NCI-H1694 treated with DMSO at 0.1 percent for 48 hours (cell line): ENCODE measurements at places on chromosomes 6 and 20.

DNA sequence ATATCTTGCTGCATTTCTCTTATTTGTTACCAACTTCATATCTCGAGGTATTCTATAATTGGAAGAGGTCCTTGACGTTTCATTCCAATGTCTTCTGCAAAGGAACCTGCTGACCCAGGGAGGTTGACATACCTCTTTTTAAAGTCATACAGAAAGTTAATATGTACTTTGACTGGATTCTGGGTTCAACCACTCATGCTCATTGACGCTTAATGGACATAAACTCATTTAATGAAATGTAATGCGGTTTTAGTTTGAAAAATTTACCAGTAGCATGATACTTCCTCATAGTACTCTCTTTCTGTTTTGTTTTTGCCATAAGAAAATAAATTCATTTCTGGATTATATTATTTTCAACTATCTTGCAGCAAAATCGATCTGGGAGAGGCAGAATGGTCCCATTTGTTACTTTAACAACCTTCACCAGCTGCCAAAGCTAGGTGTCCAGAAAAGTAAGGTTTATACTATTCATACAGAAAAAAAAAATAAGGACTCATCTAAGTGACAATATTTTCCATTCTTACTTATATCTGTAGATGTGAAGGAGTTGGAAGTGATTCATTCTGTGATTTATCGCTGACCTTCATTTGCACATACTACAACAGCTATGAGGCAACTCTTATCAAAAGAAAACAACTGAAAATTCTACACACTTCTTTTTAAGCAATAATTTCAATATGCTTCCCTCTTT is 101.6 kb downstream of the ATXN1 start:
- DNase-seq: no peak

DNA sequence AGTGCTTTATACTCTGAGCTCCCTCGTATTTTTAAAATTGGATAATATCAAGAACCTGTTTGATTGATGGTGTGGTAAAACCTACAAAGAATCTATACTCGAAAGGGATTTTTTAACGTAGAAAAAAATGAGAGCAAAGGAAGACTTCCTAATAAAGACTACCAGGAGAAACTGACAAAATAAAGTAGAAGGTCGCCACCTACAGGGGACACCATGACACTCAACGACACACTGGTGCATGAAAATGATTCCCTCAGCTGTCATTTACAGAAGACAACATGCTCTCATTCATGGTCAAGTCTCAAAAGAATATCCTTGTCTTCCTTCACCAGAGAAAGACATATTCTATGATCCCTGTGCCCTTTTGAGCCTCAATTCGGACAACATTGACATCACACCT is 10.1 kb upstream of the NHSL1 start:
- DNase-seq: peak; percentile 62

GRCh38 chr6:125082908-125083683 is 70.5 kb upstream of the TPD52L1 start:
- no peak for DNase-seq

- DNase-seq: no peak
Observed at GRCh38 chr20:7207186-7207798, 439.8 kb downstream of the BMP2 start.

DNA sequence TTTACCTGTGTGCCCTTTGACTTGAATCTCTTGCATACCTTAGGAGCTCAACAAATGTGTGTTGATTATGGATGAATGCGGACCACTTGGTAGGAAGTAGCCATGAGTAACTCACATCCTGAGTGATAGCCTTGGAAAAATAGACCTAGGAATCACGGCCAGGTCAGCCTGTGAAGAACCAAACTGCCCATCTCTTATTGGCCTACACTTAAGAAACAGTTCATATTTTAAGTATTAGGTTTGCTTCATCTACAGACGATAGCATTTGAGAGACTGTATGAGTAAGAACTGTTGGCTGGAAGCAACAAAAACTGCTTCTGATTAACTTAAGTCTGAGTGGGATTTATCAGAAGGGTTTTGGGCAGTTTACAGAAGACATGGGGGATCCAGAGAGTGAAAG is 320.1 kb upstream of the PRND start:
- no peak for DNase-seq

GRCh38 chr6:35687658-35688604 is 784 bp downstream of the FKBP5 start:
- no peak for DNase-seq

- peak; percentile 53 for DNase-seq
Observed at GRCh38 chr20:47784599-47785310, 526 bp downstream of the SULF2 start.

DNA sequence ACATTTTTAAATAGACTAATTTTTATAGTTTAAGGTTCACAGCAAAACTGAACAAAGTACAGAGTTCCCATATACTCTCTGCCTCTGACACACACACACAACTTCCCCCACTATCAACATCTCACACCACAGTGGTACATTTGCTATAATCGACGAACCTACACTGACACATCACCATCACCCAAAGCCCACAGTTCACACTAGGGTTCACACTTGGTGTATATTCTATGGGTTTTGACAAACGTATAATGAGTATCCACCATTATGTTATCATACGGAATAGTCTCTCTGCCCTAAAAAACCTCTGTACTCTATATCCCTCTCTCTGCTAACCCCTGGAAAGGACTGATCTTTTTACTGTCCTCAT is 15.6 kb downstream of the TMEM30A start:
- DNase-seq: no peak

- DNase-seq: no peak
Observed at GRCh38 chr20:51636123-51636522, 93.6 kb upstream of the NFATC2 start.

DNA sequence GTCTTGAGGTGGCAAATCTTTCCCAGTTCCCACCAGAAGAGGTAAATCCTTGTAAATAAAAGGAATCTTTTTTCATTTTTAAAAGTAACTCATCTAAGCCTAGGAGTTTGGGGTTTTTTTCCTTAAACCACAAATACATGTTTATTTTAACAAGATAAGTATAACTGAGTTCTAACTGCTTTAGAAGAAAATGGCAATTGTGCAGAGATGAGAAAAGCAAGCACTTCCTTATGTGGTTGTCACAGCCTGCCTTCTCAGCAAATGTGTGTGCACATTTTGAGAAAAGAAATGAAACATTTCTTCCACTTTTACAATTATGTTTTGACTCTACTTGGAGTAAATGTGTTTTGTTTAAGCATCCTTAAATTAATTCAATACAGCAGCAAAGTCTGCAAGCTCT is 17.7 kb downstream of the HCK start:
- DNase-seq: no peak

- DNase-seq: no peak
Observed at GRCh38 chr6:33843131-33844121, 39.6 kb upstream of the MLN start.

- no peak for DNase-seq
Observed at GRCh38 chr6:157089258-157089657, 234.1 kb downstream of the TMEM242 start.

GRCh38 chr20:63138855-63139341 is 77.0 kb downstream of the YTHDF1 start:
- no peak for DNase-seq

GRCh38 chr6:170545405-170545804 is 7.7 kb downstream of the PSMB1 start:
- DNase-seq: no peak

DNA sequence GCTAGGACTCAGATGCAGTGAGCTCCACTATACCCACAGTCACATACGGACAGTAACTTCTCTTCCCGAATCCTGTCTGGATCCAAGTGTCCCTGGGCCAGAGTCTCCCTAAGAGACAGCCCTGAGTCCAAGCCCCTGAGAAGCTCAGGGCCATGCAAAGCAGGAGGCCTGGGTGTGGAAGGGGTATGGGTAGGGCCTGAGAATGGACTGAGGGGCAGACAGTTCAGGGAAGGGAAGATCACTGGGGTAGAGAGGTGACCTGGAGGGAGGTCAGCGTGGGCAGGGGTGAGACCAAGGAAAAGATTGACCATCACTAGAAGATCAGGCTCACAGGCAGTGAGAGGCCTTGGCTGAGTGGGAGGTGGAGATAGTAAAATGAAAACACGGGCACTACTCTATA is 8.8 kb downstream of the RPS6KA2 start:
- DNase-seq: no peak

DNA sequence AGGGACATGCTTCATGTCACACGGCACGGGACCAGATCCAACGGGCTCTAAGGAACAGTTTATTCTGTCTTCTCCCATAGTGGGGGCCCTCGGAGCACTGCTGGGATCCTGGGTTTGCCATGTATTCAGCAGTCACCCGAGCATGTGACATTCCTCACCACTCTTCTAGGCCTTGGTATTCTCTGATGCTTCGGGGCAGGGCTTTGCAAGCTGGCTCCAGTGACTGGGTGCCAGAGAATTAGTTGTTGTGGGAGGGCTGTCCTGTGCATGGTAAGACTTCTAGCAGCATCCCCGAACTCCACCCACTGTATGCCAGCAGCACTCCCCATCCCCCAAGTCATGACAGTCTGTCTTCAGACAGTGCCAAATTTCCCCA is 5.4 kb downstream of the CCN5 start:
- DNase-seq: peak; percentile 56

DNA sequence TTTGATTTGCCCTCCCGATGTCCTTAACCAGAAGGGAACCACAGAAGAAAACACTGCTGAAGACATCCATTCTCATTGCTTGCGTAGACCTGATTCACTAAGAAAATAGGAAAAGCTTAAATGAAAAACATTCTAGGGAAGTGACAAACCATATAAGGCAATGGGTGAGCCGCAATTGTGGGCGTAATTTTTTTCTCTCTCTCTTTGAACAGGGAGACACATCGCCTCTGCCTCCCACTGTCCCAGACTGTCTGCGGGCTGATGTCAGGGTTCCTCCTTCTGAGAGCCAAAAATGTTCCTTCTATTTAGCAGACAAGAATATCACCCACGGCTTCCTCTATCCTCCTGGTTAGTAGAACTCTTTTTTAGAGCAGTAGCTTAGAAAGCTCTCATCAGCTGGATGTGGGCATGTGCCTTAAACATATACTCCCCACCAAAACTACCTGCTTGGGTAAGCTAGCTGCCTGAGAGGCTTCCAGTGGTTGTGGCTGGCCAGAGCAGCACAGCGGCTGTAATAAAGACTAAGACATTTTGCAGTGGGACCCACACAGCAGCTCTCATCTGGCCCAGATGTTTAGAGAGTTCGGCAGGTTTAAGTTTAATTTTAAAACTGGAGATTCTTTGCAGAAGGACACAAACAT is 22.7 kb upstream of the CTAGE9 start:
- DNase-seq: no peak

DNA sequence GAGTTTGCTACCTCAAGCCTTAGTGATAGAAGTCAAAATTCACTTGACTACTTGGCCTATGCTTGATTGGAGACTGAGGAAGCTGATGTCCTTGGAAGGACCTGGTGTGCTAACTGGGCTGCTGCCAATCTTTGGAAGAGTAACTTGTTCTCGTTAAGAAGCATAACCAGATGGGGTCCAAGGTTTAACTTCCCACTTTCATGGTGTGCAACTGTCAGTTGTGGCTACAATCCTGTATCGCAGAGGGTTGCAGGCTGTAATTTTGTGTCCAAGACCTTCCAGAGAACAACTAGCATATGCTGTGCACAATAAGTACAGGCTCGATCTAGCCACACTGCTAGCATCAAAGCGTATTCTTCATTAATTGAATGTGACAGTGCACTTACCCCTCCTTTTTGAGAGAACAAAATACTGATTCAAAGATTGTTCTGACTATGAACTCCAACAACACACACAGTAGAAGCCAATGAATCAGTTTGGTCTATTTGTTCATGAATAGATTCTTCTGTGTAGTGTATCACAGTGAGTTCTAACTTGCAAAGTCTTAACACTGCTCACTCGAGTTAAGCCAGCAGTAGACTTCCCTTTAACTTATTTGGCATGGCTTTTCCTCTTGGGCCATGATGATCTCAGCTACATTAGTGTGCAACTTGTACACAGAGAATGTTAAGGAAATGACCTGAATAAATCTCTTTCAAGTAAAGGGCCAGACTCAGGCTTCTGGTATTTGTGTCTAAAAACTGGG is 15.8 kb upstream of the PLCB1 start:
- DNase-seq: no peak

DNA sequence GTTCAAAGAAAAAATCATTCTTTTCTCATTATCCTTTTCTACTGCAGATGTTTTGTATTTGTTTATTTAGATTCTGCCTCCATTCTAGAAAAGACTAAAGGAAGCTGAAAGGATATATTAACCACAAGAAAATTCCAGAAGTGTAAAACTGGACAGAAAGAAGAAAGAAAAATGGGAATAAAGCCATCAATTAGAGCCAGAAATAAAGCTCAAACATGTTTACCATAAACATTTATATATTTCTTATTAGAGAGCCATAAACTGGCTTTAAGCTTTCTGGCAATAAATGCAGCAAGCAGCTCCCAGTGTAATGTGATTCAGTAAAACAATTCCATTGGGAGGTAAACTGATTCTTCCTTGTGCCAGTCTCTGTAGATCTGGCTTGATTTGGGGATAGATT is 244.1 kb downstream of the PTPRK start:
- DNase-seq: no peak

GRCh38 chr6:126374372-126374771 is 34.5 kb downstream of the CENPW start:
- no peak for DNase-seq

DNA sequence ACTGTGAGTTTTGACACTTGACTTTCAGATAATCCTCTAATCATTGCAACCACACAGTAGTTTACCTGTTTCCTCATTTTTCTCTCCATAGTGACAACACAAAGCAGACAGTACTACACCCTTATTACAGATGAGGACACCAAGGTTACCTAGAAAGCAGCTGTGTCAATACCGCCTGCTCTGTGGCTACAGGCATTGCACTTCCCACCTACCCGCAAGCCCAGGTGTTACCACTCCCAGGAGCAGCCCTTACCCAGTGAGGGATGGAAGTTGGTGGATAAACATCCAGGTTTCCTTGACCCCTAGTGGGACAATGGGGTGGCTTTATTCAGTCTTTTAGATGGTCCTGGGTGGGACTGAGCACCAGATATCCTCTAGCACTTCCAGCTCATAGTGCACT is 503.6 kb downstream of the PTPRT start:
- no peak for DNase-seq

GRCh38 chr6:136666041-136666440 is 115.8 kb upstream of the MAP7 start:
- no peak for DNase-seq

GRCh38 chr6:156391061-156391672 is 386.0 kb upstream of the ARID1B start:
- no peak for DNase-seq

DNA sequence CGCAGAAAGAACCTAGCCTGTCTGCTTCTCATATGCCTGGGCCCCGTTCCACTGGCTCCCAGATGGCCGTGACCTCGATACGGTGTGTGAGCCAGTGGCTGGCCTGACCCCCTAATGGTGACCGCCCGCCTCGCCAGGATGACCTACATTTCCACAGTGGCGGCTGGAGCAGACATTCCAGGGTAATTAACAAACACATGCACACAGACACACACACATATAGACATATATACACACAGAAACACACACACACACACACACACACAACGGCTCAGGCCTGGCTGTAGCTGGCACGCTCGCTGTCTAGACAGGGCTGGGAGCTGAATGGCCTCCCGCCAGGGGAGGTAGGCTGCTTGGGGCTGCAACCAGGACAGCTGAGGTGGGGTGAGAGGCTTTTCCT is 227.1 kb downstream of the ANKRD60 start:
- DNase-seq: no peak

- DNase-seq: no peak
Observed at GRCh38 chr20:38782275-38782674, 23.2 kb upstream of the PPP1R16B start.

GRCh38 chr20:20820104-20820503 is 107.7 kb upstream of the RALGAPA2 start:
- peak; percentile 7 for DNase-seq

- no peak for DNase-seq
Observed at GRCh38 chr20:16246870-16247269, 326.4 kb downstream of the KIF16B start.

GRCh38 chr20:44739942-44740341 is 5.7 kb upstream of the KCNK15 start:
- DNase-seq: peak; percentile 89
